ENCODE measurements at places on chromosomes 16 and 17.

DNA sequence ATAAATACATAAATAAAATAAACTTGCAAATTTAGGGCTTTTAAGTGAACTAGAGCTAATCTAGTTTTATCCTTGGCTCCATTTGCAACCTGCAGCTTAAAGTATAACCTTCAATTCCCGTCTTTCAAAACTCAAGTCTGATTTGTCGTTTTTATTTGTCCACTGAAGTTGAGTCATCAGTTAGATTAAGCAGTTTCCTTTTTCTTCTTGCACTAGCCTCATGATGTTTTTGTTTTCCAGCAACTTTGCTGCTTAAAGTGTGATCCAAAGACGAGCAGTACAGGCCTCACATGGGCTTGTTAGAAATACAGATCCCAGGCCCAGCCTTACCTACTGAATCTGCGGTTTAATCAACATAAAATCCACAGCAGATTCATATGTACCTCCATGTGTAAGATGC lies 13.8 kb downstream of the ARSG start:
- no peak for DNase-seq

- DNase-seq: no peak
Observed at GRCh38 chr17:49985310-49985990, 9.6 kb downstream of the DLX3 start.

DNA sequence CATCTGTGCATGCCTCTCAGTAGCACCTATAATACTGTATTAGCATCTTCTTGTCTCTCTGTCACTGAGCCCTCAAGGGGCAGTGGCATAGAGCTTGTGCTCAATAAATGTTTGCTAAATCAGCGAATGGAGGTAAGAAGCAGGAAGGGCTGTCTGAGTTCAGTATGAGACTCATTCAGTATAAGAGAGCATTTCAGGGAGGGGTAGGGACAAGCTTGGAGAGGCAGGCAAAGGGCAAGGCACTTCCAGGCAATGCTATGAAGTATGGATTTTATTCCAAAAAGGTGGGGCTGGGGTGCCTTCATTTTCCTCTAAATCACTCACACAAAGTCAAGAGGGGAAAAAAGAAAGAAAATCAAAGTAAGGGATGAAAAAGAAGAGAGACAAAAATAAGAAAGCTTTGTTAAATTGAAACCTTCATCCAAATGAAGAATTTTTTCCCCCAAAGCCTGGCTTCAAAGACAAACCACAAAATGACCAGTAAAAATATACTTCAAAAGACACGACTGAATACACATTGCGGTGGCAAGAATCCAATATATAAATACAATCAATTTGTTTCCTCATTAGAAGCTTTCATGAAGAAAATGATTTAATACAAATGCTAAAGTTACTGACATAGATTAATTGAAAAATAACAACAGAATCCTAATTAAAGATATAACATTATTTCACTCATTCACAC lies 51.2 kb downstream of the SKAP1 start:
- DNase-seq: no peak

DNA sequence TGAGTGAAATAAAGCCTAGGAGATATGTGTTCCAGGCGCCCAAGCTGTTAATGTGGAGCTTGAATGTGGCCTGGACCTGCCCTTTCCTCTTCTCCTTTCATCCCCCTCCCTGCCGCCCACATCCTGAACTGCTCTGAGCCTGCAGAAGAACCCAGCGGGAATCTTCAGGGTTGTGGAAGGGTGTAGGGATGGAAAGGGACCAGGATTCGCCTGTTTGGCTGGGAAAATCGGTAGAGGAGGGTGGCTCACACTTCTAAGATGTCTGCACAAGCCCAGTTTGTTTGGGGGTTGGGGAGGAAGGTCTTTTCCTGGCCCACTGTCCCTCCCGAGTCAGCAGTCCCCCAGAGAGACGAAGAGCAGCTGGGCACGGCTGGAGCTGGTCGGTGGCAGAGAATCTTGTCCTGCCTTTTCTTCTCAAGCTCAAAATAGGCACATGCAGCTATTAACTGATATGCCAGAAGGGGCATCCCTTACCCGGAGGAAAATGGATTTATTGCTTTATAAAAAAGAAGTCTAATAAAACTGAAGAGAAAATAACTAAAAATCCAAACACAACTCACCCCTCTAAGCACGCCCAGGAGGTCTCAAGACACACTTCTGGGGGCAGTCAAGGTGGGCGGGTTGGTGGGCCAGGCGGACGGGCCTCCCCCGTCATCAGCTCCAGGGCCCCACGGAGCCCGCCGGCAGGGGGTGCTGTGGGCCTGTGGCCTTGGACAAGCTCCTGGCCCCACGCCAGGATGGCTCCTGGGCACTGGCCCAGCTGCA lies 11.5 kb upstream of the PITPNA start:
- DNase-seq: peak; percentile 58

- no peak for DNase-seq
Observed at GRCh38 chr16:59522826-59523225, 788.7 kb upstream of the GOT2 start.

- peak; percentile 36 for DNase-seq
Observed at GRCh38 chr17:12230481-12231354, 210.0 kb downstream of the MAP2K4 start.

GRCh38 chr17:41642252-41643156 lies 18.1 kb upstream of the KRT17 start:
- no peak for DNase-seq

DNA sequence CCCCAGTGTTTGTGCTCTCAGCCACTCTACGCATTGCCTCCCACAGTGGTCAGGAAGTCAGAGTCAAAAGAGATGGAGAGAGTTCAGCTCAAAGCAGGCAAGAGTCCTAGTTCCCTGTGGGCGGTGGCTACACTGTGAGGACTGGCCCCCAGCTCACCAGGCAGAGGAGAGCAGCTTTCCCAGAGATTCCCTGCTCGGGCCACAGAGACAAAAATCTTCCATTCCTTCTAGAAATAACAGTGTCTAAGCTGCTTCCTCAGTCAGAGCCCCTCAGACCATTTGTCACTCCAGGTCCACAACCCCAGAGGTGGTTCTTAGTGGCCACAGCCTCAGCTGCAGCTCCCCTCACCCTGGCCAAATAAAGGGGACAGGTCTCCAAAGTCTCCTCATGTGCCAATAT lies 263.0 kb upstream of the RPL38 start:
- no peak for DNase-seq

- no peak for DNase-seq
Observed at GRCh38 chr17:43026595-43026994, 1.6 kb downstream of the RND2 start.

DNA sequence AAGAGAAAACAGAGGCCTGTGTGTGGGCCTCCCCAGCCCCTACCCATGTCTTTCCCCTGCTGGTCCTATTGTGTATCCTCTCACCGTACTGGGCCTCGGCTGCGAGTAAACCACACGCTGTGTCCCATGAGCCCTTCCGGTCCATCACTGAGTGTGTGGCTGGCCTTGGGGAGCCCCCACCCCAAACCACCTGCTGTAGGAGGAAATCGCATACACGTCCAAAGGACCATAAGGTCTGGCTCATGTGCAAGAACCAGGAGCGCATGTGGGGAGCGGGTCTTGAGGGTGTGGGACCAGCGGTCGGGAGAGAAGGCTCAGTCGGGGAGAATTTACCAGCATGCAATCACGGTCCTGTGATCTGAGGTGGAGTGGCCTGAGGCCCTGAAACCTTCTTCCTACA lies 38.4 kb upstream of the DNAH17 start:
- no peak for DNase-seq

DNA sequence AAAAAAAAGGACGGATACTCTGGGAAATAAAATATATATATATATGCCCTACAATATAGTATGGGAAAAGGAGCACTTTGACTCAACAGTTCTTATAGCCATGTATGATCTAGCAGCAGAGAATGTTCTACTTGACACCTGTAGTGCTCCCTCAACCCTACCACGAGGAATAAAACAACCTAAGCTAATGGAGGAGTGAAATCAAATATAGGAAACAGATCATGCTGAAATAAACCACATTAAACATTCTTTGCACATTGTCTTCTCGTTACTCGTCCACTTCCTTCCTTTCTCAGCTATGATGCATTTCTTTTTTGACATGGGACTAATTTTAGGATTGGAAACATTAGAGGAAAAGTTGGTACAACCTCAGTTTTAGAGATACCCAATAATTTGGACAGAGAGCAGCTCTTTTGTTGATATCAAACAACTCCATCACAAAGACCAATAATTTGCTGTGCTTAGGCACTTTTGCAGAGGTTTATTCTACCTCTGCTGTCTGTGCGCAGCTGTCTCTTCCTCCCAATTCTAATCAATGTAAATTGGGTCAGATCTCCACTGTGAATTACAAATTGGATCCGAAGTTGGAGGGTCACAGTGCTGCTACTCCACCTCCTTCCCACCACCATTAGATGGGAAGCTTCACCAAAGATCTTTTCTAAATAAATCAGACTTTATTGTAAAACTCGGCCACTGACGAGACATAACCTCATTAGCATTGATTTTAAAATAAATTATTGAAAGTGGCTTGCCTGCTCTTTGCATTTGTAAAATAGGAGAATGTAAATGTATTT lies 65.8 kb downstream of the SNX11 start:
- DNase-seq: no peak

GRCh38 chr17:82598256-82599119 lies 49.8 kb downstream of the WDR45B start:
- peak; percentile 24 for DNase-seq

DNA sequence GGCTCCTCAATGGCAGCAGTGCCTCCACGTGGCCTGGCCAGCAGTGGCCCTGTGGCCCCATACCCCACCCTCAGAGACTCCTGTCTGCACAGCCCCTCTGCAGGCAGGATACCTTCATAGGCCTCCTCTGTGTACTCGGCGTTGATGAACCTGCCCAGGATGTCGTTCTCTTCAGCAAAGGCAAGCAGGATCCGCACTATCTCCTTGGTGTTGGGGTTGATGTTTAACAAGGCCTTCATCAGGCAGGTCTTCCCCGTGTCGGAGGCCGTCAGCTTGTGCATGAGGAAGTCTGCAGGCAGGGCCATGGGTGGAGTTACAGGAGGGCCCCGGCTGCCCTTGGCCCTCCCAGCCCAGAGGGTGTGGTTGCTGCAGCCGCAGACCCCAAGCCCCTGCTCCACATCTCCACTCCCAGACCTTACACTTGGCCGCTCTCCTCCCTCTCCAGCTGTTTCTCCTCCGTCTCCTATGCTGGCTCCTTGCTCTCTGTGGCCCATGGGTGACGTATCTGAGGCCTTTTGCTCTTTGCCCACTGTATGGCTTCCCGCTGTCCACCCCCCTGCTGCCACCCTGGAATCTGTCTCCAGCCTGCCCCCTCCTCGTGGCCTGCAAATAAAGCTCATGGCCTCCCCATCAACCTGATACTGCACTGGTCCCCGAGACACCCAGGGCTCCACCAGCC lies 15.1 kb downstream of the TRPV3 start:
- no peak for DNase-seq

GRCh38 chr16:15708997-15709396 lies 59.0 kb downstream of the NDE1 start:
- DNase-seq: no peak

DNA sequence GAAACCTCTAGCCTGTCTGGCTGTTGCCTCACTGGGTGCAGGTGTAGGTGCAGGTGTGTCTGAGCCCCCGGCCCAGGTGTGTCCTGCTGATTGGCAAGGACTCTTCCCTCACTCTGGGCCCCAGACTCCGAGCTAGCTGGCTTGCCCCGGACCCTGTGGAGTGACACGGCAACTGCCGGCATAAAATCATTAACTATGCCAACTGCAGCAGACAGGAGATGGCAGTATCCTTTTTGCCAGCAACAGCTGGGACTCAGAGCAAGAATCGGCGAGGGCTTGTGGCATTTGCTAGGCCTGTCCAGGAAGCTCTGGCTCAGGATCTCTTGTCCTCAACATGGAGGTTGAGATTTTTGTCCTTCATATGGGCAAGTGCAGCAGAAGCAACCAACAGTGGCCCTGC lies 20.8 kb downstream of the CIAPIN1 start:
- no peak for DNase-seq

- peak; percentile 52 for DNase-seq
Observed at GRCh38 chr17:60139438-60140285, 10.1 kb upstream of the CA4 start.

- DNase-seq: no peak
Observed at GRCh38 chr17:28897769-28898526, 415 bp upstream of the FLOT2 start.

DNA sequence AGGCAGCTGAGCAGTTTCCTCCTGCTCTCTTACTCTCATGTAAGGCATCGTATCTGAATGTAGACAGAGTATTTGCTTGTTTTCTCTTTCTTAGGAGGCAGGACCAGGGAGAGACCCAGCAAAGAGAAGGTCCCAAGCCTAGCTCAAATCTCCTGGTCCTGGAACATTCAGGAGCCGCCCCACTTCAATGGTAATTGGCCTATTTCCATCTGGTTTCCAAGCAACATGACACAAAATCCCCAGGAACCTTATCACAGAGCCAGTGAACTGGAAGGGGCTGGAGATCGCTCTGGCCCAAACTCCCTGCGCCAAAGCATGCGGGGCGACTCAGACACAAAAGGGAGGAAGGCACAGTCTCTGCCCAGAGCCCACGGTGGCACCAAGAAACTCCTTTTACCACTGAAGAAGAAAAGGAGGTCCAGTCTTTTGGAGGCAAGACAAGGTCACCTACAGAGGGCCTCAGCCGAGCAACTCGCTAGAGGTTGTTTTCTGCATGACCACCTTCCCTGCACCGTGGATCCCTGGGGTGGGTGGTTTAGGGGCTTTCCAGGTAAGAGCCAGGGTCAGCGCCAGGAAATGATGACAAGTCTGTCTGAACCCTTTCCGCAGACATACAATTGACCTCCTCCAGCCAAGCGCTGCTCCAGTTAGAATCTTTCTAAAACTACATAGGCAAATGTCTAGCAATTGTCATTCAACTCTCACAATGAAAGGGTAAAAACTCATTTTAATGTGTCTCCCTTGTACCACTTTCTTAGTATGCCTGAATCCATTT lies 394.7 kb downstream of the SOX9 start:
- peak; percentile 20 for DNase-seq

DNA sequence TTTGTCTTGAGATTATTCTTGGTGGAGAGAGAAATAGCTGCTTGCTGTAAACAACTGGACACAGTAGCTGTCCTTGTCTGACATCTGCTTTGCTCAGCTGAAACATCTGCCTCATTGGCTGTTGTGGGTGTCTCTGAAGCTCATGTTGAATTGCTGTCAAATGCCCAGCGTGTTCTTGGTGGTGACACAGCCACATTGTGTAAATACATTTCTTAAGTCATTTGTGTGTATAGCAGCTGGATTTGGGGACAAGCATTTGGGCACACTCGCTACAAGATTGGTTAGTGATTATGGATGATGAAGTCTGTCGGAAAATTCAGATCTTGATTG lies 5.3 kb downstream of the FAM234A start:
- no peak for DNase-seq

- DNase-seq: no peak
Observed at GRCh38 chr16:11171448-11171709, 84.6 kb downstream of the SOCS1 start.

DNA sequence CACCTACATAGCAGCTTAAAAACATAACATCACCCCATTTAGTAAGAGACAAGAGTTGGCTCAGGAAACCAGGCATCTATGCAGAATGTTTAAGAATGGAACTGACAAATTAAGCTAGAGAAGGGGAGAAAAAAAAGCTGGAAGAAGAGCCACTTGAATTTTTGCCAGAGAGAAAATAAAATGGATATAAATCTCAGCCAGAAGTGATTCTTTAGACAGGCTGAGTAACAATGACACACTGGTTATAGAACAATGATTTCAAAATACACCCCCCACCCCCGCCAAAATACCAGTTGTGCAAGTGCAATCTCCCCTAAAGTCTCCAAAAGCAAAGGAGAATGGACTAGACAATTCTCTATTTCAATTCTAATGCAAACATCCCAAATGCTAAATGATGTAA lies 22.4 kb downstream of the LSM12 start:
- peak; percentile 68 for DNase-seq

- peak; percentile 25 for DNase-seq
Observed at GRCh38 chr17:30230596-30231125, 4.8 kb downstream of the SLC6A4 start.

Data from fibroblast of skin of abdomen (primary cell).